Lower leg skin (tissue), 4 donors: ENCODE measurements at places on chromosomes 3 and 15. TPM values are rescaled to one million over a fixed set of nuclear protein-coding genes. Genes with fewer than 3 reads are reported as not detected.

DNA sequence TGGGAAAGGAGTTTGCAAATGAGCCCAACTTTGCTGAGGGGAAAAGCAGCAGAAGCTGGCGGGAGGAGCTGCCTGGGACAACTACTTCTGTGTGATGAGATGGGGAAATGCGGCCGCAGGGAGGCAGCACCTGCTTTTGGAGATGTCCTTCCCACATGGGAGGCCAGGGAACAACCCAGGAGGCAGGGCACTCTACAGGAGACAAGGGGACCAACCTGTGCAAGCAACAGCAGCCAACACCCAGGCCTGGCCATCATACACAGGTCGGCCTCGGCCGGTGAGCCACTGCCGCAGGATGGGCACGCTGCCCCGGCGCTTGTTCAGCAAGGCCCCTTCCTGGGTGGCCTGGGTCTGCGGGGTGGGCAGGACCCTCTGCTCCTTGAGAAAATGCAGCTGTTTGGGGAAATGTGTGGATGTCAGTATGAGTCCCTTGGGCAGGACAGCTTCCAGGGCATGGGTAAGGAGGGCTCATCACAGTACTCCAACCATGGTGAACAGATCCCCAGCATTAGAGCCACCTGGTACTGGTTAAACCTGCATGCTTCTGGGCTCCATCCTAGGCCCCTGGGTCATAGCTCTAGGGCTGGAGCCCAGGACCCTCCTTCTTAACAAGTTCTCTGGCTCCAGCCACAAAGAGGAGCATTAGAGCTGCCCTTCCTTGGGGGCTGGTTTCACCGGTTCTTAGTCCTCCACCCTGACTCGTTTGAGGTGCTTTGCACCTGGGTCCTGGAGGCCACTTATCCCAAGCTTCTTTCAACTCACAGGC, 11.6 kb downstream of the EPB42 start:
- peak; percentile 78 for DNase-seq

DNA sequence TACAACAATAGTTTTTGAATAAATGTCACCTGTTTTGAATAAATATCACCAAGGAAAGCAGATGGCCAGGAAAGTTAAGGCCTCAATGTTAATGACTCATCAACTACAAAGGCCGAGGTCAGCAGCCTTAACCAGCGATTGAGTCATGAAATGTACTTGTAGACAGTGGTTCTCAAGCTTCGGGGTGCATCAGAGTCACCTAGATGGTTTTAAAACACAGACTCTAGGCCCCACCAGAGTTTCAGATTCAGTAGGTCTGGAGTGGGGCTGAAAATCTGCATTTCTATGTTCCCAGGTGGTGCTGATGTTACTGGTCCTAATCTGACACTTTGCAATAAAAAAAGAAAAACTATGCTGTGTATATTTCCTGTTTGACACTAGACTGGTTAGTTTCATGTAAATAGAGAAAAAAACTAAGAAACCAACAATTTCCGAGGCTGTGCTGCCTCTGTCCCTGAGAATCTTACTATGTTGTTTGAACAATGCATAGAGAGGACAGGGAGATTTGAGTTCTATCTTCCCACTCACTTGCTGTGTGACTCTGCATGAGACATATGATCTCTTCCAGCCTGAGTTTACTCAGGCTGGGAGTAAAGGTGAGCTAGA, 9.8 kb downstream of the RAB27A start:
- DNase-seq, result no peak

DNA sequence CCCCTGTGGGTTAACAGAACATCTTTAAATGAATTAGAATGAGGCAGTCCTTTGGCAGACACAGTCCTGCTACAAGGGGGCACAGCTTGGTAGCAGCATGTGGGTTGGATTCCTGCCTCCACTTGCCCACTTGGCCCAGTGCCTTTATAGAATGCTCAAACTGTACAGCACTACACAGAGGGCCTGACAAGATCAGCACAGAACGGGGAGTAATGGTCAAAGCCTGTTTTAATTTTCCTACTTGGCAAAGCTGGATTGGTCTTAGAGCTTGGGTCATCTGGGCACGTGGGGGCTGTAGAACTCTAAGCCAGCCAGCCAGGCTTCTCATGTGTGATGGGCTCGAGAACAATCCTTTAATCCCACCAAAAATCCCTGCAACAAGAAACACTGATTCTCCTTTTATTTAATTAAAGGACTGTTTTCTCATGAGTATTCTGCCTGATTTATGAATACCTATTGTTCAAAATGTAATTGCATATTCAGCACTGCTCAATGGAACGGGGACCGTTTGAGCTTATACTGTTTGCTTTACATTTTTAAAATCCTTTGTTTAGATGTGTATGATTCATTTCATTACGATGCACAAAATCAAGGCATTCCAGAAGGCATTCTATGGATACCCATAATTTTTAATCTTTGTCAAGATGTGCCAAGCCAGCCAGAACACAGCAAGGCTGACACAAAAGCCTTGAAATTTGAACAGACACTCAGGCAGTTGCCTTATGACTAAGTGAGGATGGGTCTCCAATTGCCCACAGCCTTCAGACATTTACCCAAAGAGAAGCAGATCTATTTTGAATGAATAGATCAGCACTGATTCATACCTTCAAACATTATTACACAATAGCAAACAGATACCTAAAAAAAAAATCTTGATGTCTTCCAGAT, 249.3 kb upstream of the TGFBR2 start:
- DNase-seq, result no peak

Gene ROBO2
- total RNA-seq, result 0.30 TPM

DNA sequence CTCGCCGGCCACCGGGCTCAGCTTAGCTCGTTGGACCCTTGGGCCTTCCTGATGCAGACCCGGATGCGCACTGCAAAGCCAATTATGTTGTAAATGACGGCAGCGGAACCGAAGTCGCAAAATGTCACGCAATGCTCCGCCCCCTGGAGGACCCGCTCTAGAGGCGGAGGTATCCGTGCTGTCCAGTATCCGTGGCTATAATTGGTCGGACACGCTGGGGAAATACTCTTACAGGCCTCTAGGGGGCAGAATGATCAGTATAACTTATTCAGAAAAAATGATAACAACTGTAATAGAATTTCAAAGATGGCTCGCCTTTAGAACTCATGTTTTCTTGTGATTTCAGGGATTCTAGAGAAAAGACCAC, at the start of gene PRR23B:
PRR23B (minus strand) TSS at position 59 of the 367 bp plus-strand sequence. CDS start 265 bp downstream, outside the sequence.
- no peak for DNase-seq

Gene UBAP1L
- 3.2 TPM for total RNA-seq

Gene KLF15
- total RNA-seq, result 31.3 TPM

Gene RETNLB
- not detected for total RNA-seq

DNA sequence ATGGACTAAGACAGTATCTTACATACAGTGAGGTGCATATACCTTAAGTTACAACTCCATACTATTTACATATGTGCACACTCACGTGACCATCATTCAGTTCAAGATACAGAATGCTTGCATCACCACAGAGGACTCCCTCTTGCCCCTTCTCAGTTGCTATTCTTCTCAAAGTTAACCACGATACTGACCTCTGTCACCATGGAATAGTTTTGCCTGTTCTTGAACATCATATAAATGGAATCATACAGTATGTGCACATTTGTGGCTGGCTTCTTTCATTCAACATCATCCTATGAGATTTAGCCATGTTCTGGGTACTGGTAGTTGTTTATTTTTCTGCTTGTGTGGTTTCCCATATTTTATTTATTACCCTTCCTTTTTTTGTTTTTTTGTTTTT, 10.4 kb upstream of the ZSCAN2 start:
- no peak for DNase-seq

DNA sequence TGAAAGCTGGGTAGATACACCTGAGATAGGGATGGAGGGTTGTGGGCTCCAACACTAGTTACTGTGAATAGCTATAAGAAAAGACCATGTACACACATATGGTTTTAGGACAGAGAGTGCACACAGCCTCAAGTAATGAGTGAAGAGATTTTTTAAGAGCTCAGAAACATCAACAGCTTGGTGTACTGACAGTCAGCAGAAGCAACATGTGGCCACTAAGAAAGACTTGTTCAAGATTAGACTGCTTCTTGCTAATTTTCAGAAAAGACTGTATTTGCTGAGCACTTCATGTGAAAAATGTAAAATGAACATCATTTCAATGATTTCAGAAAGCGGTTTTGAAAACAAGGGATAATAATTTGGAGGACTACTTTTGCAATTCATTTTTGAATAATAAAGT, 10.3 kb downstream of the ANKRD28 start:
- no peak for DNase-seq

DNA sequence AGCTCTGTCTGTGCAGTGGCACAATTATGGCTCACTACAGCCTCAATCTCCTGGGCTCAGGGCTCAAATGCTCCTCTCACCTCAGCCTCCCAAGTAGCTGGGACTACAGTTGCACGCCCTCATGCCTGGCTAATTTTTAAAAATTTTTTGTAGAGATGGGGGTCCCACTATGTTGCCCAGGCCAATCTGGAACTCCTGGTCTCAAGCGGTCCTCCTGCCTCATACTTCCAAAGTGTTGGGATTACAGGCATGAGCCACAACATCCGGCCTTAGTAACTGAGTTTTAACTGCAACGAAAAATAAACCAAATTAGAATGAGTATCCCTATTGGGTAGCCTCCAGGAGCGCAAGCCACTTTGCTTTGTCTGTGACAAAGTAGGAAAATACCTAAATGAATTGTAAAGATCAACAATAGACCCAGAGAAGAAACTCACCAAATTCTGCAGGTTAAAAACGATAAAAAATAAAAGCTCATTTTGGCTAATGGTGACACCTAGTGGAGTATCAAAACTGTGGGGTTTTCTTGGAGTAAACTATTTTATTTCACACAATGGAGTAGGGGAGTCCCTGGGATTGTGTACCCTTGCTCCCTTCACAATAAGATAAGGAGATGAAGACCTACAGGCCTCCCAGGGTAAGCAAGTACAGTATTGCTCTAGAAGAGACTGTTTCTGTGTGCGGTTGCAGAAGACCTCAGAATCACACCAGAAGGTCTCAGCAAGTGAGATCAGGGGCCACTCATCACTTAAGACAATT, 21.0 kb upstream of the CA12 start:
- no peak for DNase-seq

GRCh38 chr3:46922871-46923558, 45.5 kb downstream of the PTH1R start:
- no peak for DNase-seq

DNA sequence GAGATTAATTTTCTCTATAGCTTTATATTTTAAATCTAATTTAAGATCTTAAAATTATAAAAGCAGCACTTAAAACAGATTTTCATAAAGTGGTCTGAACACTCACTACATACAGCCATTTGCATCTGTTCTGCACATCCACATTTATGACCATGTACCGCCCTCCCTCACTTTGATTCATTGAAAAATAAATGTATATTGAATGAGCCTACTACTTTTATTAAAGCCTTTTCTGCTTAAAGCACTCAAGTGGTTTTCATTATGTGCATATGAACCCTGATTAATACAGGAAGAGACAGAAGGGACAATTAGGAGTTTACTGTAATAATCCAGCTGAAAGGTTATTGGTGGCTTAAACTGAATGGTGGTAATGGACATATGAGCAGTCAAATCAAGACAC, 129.4 kb downstream of the DLG1 start:
- no peak for DNase-seq

- no peak for DNase-seq
These were observed 2.8 kb downstream of the MAGI1 start for GRCh38 chr3:66035763-66036477.

Gene STRIT1
- total RNA-seq, result 0.42 TPM

DNA sequence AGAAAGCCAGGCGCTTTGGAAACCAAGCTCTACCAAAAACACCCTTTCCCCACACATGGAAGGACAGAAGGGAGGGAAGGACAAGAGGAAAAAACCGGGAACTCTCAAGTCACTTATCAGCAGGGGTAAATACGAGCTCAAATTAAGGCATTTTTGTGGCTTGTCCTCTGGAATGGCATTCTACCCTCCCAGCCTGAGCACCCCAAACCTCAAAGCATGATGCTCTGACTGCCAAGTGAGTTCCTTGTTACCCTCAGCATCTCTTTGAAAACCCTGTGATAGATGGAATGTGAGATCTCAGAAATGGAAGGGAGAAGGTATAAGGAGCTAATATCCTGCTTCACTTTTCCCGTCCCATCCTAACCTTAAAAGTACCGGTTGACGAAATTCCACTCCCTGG, 8.1 kb upstream of the CSPG5 start:
- DNase-seq, result no peak

Gene MYRIP
- total RNA-seq, result 1.7 TPM

Gene PTX3
- total RNA-seq, result 8.0 TPM

DNA sequence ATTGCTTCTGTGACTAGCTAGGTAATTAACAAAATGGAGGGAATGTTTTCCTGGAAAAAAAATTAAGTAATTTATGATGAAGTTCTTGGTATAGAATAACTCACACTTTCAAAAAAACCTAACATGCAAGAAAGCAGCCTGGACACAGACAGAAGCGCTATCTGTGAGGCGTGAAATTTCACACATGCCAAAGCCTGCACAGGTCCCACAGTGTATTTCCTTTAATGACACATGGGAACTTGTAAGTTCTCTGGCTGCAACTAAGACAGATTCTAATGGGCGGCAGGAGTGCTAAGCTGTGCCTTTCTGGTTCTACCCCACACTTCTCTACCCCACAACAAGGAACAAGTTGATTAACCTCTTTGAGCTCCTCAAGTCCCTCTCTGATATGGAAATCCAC, 84.9 kb upstream of the NEO1 start:
- no peak for DNase-seq

- DNase-seq, result no peak
These were observed 31.2 kb upstream of the MYO5C start for GRCh38 chr15:52326756-52327155.

Gene P2RY1
- total RNA-seq, result 18.0 TPM

Gene PCOLCE2
- total RNA-seq, result 11.9 TPM

GRCh38 chr3:142963516-142964448, at the start of gene PAQR9:
TSS of gene PAQR9 (minus strand) at chr3:142963674. CDS start at chr3:142963336, 338 bp downstream.
- DNase-seq, result no peak

- DNase-seq, result no peak
These were observed 790.1 kb upstream of the CFAP20DC start for GRCh38 chr3:59839810-59840515.

- DNase-seq, result no peak
These were observed 13.1 kb downstream of the GABRR3 start for GRCh38 chr3:98021830-98022560.

Gene COL7A1
- total RNA-seq, result 159 TPM

DNA sequence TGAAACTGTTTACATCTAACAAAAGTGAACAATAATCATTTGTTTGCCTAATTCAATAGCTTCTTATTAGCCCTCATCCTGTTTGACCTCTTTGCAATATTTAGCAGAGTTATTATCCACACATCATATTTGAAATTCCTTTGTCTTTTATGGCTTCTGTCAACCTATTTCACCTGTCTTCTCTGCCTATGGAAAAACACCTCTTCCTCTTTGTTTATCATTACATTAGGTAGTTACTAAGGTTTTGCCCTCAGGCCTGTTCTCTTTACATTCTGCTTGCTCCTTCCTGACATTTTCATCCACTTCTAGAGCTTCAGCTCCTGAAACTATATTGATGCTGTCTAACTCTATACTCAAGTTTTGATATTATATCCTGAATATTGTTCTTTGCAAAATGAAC, 183.0 kb downstream of the SUCNR1 start:
- no peak for DNase-seq

Gene CELSR3
- 4.7 TPM for total RNA-seq

GRCh38 chr15:29945943-29946596, 123.8 kb upstream of the TJP1 start:
- no peak for DNase-seq
